ENCODE measurements at places on chromosomes 5 and 9. TPM values are rescaled to one million over a fixed set of nuclear protein-coding genes. Genes with fewer than 3 reads are reported as not detected.

DNA sequence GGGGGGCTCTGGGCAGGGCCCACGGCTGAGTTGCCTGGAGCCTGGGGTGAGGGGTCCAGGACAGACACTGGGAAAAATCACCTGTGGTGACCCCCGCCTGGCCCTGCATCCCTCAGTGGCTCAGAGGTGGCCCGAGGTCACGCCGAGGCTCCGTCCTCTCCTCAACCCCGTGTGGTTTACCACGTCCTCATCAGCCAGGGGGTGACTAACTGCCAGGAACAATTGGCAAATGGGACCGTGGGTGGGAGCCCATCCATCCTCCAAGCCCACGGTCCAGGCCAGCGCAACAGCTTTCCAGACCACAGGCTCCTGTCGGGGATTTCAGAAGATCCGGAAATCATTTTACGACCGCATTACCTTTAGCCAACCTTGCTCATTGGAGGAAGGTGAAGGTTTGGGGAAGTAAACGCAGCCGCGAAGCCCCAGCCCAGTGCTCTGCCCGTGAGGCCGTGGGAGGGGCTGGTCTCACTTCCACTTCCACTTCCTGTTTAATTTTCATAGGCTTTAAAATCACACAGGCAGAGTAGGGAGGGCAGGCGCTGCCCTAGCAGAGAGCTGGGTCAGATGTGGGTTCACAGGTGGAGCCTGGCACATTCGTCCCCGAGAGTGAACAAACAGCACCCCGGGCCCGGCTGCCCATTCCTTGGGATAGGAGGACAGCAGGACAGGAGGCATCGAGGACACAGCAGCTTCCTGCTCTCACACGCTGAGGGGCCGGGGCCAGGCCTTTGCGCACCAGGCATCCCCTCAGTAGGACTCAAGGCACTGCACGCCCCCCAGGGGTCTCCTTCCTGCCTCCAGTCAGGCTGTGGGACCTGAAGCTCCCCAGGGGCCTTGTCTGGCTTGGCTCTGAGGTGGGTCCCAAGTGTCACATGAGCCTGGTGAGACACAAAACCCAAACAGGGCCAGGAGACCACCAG is 19.8 kb upstream of the SLC9A3 start:
- no peak for DNase-seq

- DNase-seq: no peak
These were observed 3.1 kb downstream of the GEMIN5 start for GRCh38 chr5:154934881-154935280.

The SLC1A1 gene
- total RNA-seq: 1.7 TPM

GRCh38 chr5:179798144-179798770 is 4.5 kb downstream of the LTC4S start:
- DNase-seq: no peak

The CCNJL gene
- total RNA-seq: 10.5 TPM

DNA sequence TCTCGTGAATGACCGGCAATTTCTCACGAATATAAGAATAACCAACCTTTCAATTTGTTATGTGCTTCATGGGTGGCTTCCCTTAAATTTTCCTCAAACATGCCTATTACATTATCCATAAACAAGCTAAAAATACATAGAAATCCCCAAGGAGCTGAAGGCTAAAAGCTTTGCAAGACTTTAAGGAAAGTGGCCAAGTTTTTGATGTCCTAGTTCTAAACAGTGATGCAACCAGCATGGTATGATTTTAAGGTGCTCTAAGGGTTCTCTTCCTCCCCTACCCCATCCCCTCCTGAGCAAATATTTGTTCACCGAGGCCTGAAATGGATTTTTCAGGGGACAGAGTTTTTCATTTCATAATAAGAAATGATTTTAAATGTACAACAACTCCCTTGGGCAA is 79.8 kb downstream of the RGS7BP start:
- DNase-seq: no peak

DNA sequence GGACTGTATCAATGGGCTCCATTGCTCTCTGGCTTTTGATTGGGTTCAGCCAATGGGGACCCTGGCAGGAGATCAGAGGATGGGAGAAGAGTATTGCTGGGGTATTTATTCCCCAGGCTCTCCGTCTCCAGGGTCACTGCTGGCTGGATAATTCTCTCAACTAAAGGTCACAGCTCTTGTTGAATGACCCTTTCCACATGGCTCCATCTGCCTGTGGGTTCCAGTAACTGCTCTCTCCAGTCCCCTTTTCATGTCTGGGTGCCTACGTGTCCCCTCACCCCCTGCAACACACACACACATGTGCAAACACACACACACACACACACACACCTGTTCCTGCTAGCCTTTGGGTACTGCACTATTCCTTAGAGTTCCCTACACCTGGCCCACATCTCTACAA is 53.9 kb upstream of the RIC1 start:
- DNase-seq: no peak

- peak; percentile 92 for DNase-seq
These were observed 246.0 kb upstream of the NUDT12 start for GRCh38 chr5:103808464-103809106.

DNA sequence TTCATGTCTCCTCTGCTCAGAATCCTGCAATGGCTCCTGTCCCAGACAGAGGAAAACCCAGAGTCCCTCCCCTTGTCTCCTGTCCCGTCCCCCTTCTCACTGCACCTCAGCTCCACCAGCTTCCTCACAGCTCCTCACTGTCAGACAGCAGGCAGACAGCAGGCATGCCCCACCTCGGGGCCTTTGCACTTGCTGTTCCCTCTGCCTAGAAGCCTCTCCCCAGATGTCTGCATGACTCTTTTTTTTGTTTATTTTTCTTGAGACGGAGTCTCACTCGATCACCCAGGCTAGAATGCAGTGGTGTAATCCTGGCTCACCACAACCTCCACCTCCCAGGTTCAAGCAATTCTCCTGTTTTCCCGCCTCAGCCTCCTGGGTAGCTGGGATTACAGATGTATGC is 8.8 kb upstream of the SLC6A7 start:
- DNase-seq: no peak

The DBH gene
- 0.02 TPM for total RNA-seq

DNA sequence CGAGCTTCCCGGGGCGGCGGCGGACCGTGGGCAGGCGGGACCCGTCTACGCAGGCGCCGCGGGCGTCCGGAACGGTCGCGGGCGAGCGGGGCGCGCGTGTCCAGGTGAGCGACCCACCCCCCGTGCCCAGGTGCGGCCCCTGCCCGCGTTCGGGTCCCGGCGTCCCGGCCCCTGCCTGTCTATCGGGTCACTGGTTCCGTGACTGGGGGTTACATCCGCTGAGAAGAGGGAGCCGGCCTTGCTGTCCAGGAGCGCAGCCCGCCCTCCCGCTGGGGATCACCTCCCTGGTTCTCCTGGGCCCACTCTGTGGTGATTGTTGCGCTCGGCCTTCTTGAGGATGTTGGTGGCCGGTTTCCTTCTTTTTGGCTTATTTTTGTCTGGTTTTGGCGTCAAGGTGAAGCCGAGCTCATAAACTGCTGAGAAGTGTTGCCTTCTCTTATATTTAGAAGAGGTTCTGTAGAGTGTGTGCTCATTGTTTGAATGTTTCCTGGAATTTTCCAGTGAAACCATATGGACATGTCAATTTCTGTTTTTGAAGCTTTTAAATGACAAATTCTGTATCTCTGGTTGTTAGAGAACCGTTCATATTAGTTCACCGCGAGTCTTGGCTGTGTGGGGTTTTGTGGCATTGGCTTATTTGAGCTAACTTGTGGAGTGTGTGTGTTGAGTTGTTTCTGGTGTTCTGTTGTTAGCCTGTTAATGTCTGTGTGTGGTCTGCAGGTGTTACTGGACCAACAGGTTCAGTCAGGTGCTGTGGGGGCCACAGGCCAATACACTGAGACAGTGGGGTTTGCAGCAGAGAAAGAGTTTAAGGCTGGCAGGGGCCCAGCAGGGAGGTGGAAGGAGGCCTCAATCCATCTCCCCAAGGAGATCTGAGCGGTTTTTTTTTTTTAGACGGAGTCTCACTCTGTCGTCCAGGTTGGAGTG is 621 bp downstream of the CEP72 start:
- DNase-seq: peak; percentile 35

DNA sequence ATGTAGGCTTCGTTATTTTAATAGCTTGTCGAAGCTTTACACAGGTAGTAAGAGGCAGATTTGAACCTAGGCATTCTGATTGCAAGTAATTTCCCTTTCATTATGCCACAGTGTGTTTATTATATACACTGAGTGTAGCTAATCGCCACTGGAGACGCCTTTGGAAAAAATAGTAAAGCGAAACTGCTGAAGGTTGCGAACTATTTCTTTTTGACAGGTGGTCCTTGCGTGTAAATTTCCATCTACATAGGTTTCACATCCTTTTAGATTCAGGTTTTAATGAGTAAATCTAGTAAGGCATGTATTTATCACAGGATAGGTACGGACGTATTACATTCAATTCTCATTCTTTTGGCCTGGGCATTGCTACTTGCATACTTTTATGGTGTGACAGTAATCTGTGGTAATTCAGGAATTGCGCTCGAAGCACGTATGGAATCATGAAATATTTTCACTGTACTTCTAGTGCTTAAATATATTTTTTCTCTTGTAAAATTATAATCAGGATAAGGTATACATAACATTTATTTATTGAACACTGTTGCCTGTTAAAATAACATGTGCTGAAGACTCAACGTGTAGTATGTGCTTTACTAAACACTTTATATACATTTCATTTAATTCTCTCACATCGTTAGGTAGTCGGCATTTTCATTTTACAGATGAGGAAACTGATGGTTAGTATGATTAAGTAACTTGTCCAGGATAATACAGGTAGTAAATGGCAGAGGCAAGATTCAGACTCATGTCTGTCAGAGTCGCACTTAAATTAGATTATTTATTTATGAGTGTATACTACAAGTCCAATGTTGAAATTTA is 1.8 kb downstream of the MARCHF6 start:
- peak; percentile 18 for DNase-seq

DNA sequence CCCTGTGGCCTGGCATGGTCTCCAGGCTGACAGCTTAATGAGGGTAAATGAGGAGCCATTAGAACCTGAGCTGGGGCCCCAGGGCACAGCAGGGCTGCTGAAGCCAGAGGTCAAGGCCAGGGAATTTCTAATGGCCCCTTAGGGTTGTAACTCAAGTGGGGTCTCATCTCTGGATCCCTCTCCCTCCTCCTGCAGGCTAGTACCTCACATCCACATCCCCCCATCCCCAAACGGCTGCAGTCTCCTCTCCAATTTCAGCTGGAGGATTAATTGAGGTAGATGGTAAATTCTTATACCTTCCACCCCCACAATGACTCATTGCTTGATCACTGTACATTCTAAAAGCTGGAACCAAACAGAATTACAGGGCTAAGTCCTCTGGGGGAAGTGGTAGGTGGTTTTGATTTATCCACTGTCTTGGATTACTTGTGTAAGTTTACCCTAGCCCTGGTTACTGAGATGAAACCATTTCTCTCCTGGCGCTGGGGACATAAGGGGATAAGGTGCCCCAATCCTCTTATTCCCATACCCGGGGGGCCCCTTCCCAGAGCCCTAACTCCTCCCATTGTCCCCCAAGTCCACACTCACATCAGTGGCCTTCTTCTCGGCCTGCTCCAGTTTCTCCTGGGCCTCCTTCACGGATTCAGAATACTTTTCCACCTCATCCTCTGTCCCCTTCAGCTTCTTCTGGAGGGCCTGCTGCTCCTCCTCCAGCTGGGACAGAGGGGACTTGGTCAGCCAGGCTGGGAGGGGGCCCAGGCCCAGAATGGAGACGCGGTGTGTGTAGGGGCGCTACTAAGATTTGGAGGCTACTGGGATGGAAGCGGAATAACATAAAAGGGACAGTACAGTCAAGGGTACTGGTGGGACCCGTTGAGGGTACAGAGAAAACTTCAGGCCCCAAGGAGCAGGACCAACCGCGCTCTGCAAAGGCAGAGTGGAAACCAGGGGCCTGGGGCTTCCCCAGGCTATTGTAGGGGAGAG is 875 bp downstream of the TPM2 start:
- DNase-seq: peak; percentile 85

- no peak for DNase-seq
These were observed 250.6 kb upstream of the MAP3K1 start for GRCh38 chr5:56564541-56565282.

DNA sequence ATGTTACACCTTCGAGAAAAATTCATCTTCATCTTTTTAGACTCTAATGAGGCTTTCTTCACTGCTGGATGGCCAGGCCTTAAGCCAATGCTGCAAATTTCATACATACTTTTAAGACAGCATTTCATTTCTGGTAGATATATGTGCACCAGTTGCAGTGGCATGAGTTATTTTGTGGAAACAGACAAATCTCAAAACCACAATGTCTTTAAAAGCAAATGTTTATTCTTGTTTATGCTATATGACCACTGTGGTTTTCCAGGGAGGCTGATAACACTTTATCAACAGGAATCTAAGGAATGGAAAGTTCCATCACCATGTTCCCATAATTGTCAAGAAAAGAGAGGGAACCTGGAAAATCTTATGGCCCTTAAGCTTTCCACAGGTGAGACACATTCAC is 27.7 kb downstream of the CDH9 start:
- DNase-seq: peak; percentile 69

DNA sequence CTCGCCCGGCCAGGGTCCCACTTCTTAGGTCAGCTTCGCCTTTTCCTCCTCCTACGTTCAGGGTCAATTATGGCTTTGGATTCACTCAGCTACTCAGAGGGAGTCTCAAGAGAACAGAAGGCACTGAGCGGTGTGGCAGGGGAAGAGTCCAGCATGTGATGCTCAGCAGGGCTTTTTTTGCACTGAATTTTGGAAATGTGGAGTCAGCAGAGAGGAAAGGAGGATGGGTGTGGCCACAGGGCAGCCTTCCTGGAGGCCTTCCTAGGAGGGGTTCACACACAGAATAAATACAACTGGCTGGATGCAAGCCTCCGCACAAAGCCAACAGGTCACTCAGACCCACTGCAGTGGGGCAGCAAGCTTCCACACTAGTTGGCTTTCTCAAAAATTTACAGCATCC is 4.8 kb downstream of the NAIF1 start:
- DNase-seq: no peak

The SPATA24 gene
- total RNA-seq: 18.7 TPM

DNA sequence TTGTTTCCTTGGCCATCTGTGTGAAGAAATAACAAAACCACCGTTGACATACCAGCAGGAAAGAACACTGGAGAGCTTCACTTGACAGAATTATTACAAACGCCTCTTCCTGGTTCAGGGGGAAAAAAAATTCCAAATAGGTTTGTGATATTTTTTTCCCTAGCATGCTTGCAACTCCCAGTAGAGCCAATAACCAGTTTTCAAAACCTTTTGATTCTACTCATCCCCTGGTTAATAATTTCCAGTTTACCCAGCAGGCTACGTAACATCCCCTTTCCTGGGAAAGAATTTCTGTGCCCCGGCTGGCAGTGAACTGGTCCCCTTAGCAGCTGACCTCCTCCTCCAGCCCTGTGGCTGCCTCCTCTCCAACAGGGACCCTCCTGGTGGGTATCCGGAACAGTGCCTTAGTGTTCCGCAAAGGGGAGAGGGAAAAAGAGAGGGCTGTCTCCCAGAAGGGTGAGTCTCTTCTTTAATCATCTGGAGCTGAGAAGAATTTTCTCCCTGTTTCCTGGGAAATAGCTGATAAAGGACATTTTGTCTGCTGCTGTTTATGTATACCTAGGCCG is 72.8 kb upstream of the BOD1 start:
- no peak for DNase-seq

DNA sequence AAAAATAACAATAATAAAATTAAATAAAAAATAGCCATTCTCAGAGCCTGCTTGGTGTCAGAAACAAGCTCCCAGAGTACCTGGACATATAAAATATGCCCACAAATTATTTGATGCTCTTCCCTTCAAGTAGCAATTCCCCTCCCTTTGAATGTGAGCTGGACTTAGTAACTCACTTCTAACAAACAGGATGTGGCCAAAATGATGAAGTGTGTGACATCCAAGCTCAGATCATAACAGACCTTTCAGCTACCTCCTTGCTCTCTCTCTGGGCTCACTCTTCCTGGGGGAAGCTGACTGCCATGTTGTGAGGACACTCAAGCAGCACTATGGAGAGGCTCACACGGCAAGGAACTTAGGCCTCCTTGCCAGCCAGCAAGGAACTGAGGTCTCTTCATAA is 69.0 kb downstream of the SPRY4 start:
- DNase-seq: no peak
